ENCODE measurements at places on chromosomes 5 and 9.

GRCh38 chr9:85262333-85262732 is 479.4 kb downstream of the AGTPBP1 start:
- no peak for DNase-seq

- no peak for DNase-seq
Measured at GRCh38 chr5:151630088-151630487, 39.0 kb upstream of the FAT2 start.

DNA sequence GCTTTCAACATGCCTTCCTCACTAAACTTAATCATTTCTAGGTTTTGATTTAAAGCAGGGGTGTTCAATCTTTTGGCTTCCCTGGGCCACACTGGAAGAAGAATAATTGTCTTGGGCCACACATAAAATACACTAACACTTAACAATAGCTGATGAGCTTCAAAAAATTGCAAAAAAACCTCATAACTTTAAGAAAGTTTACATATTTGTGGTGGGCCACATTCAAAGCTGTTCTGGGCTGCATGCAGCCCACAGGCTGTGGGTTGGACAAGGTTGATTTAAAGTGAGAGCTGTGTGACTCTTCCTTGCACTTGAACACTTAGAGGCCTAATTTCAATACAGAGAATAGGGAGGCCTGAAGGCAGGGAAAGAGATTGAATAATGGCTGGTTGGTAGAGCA is 598.3 kb downstream of the EFNA5 start:
- no peak for DNase-seq

GRCh38 chr9:16579872-16580432 is 290.5 kb downstream of the BNC2 start:
- no peak for DNase-seq

DNA sequence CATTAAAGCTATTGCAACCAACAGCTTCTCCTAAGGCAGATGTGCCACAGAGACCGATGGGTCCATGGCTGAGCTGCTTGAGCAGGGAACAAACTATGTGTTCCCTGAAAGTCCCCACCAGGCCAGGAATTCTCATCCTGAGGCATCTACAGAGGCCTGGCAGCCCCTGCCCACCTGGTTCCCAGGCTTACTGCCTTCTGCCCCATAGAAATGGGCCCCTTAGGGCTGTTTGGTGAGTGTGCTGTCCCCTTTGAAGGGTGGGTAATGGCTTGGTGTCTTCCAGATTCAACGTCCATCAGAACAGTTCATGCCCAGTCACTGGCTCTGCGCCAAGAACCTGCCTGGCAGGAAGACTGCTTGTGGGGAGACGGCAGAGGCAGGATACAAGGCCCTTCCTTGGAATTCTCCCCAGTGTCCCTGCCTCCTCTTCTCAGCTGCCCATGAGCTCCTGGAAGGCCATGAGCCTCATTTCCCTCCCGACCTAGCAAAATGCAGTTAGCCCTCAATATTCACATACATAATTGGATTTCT is 3.8 kb upstream of the COL27A1 start:
- DNase-seq: no peak

DNA sequence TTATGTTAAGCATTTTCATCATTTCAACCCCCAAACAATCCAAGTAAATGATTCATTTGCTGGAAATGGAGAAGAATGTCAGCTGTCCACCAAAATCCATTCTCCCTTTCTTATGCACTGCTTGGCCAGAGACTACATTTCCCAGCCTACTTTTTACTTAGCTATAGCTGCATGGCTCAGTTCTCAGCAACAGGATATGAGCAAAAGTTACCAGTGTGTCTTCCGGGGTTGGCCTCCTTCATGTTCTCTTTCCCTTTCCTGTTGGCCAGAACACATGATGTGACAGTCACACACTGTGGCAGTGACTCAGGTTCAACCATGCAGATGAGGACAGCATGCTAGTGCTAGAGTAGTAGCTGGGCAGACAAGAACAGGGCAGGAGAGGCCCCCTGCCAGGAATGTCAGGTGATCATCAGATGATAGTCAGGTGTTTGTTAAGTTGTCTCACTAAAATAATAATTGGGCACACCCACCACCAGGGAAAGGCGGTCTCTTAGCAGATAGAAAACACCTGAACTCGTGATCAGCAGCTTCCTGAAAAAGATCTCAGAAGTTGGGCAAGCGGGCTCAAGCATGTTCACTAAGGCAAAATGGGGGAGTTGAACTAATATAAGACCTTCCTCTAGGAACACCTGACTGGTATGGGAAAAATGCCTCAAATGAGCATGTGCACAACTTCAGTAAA is 12.2 kb downstream of the GPR150 start:
- peak; percentile 82 for DNase-seq

GRCh38 chr9:101711330-101711941 is 27.0 kb downstream of the GRIN3A start:
- DNase-seq: no peak

- DNase-seq: peak; percentile 26
Measured at GRCh38 chr9:108786901-108787689, 68.7 kb downstream of the ACTL7B start.

- DNase-seq: no peak
Measured at GRCh38 chr9:115799734-115800133, 353.9 kb upstream of the PAPPA start.

- no peak for DNase-seq
Measured at GRCh38 chr5:59246882-59247281, 646.6 kb downstream of the PDE4D start.

- DNase-seq: peak; percentile 84
Measured at GRCh38 chr5:33892620-33893137, 889 bp upstream of the ADAMTS12 start.

- no peak for DNase-seq
Measured at GRCh38 chr9:6072865-6073264, 57.4 kb upstream of the RANBP6 start.

DNA sequence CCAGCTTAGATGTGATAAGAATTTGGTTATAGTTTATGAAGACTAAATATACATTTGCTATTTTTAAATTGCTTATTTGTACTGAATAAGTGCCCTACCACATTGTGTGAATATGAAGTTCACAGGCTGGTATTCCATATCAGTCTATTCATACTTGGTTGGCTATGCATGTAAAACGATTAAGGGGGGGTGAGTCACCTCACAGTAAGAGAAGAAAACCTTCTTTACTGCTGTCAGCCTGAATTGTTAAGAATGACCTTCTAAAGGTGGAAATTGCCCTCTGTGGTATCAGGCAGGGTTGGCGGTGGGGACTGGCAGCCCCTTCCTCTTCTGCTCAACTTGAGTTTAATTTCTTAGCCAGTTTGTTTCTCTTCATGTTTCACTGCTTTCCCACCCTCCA is 127.0 kb upstream of the RPS23 start:
- no peak for DNase-seq

GRCh38 chr9:13395156-13395555 is 115.7 kb upstream of the MPDZ start:
- DNase-seq: no peak

DNA sequence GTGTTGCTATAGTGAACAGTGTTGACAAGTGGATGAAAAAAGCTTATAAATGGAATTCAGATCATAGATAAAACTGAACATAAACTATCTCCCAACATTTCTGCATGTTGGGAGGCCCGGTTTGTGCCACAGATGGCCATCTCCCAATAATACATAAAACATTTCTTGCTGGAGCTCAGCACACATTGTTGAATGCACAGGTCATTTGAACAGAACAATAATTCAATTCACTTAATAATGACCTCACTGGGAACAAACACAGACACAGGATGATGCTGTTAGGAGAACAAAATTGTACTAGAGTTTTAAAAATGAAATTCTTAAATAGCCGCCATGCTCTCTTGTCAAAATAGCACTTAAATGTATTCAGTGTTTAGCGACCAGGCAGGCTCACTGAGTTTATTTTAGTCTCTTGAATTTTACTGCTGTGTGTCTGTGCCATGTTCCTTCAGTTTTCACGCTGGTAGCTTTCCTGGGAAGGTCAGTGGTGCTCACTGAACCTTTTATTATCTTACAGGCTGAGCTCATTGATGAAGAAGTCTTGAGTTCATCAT is 85.0 kb upstream of the SSBP2 start:
- no peak for DNase-seq

GRCh38 chr9:69812068-69813000 is 8.3 kb upstream of the CFAP95 start:
- DNase-seq: no peak

DNA sequence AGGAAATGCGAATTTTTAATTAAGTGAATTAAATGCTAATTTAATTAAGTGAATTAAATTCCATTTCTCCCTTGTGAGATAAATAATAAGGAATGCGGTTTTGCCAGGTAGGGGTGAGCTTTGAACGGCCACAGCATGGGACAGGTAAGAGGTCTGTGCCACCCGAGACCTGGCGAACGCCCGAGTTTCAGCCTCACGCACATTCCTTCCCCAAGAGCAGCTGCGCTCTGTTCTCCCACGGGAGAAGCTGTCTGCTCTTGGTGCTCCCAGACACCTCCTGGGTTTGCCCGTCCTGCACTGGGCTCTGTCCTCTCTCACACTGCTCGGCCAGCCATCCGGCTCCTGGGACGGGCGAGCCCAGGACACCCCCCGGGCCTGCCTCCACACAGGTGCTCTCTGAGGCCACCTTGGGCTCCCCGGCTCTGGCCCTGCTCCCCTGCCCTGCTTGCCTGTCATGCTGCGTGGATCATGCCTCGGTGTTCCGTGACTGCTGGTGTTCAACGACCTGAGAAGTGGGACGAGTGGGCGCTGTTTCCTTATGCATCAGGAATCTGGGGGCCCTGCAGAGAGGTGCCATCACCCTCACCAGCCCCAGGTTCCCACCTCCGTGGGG is 13.7 kb upstream of the CAMSAP1 start:
- no peak for DNase-seq

DNA sequence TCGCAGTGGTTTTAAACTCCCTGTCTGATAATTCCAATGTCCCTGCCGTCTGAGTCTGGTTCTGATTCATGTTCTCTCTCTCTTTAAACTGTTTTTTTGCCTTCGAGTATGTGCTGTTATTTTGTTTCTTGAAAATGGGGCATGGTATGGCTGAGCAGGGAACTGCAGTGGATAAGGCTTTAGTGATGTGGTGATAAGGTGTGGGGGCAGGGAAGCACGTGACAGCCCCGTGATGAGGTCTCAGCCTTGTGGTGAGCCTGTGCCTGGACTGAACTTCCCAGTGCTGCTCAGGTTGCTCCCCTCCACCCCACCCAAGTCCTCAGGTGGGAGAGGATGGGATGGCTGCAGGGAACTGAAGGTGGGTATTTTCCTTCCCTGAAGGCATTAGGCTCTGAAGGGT is 5.5 kb upstream of the ZNF354B start:
- DNase-seq: no peak

GRCh38 chr9:69198521-69199220 is 24.6 kb downstream of the TJP2 start:
- no peak for DNase-seq

DNA sequence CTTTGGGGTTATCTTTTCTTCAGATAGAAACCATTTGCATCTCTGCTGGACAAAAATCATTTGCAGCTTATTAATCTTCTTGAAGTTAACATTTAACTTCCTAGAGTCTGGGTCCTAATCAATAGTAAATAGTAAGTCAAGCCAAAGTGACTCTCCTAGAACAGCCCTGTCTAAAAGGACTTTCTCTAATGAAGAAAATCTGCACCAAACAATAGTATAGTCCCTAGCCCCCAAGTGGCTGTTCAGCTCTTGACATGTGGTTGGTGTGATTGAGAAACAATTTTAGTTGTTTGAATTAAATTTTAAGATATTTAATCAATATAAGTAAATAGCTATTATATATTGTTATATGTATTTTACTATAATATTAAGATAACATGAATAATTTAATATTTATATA is 64.6 kb upstream of the SHB start:
- no peak for DNase-seq

- no peak for DNase-seq
Measured at GRCh38 chr9:69463497-69464068, 138.6 kb downstream of the ENTREP1 start.

DNA sequence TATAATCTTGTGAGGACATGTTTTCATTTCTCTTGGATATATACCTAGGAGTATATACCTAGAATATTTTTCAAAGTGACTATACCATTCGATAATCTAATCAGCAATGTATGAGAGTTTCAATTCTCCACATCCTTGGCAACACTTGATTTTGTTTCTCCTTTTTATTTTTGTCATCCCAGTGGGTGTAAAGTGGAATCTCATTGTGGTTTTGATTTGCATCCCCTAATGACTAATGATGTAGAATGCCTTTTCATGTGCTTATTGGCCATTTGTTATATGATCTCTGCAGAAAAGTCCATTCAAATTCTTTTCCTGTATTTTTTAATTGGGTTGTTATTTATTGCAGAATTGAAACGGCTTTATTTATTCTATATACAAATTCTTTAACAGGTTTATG is 15.2 kb downstream of the ZCCHC9 start:
- no peak for DNase-seq

DNA sequence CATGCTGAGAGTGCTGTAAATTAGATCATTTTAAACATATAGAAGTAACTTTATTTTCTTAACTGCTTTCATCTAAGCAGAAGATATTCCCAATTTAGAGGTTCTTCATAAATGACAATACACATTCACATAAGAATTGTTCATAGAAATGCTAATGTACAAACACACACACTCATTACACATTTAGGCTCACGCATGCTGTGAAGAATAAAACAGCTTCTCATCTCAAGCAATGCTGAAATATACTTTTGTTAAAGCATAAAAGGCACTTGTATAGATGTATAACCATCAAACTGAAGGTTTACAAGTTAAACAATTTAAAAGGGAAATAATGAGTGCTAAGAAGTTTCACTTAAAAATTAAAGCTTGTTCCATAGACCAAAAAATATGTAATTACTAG is 18.1 kb upstream of the FTMT start:
- DNase-seq: no peak

DNA sequence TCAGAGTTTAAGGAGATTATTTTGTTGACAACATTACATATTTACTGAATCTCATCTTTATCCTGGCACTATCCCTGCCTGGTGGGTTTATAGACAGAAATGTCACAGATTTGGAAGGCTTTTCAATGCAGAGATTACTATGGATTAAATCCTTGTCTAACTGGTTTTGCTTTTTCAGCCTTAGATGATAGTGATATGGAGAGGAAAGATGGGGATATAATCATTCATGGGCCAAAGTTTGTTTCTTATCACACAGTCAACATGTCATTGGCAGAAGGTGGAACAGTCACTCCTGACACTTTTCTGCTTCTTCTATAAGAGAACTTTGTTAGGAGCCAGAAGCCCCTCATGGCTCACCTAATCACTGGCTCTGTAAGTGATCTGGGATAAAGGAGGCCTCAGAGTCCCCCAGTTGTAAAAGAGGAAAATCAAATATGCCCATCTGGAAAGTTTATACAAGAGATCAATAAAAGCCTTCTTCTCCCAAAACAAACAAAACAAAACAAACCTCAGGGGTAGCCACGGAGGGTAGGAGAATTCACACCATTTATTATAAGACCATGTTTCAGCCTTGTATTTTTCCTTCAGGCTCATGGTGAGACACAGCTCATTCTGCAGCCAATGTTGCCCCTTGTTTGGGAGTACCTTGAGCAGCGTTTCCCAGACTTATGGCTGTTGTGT is 101.2 kb downstream of the PCSK1 start:
- DNase-seq: no peak

- DNase-seq: no peak
Measured at GRCh38 chr5:35483780-35484179, 133.9 kb upstream of the SPEF2 start.
